ENCODE measurements at places on chromosomes 6 and 20.
A peak's percentile ranks its signal among the peaks of the same experiment; 100 is the strongest.

DNA sequence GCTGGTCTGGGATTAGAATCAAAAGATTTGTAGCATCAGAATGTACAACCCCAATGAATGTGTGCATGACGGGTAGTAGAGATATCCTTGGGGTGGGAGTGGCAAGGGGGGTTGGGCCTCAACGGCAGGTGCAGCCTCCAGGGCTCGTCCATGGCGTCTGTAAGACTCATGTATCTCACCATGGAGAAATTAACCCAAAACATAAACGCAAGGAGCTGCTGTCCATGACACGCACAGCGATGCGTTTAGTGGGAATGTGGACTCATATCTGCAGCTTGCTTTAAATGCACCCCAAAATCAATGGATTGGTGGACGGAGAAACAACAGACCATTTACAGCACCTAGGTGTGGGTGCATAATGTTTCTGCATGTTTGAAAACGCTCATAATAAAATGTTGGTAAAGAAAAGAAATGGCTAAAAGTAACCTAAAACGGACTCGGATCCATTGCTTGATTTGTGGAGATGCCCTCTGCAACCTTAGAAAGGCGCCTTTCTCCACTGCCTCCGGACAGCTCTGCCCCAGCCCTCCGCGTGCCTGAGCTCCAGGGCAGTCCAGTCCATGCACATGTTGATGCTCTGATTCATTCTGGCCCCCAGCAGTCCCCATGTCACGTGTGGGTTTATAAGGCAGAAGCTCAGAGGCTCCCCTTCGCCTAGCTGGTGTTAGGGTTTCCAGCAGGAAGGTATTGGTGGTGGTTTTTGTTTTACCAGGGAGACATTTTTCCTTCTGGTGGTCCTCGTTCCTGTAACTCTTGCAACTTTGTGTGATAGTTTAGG is 24.5 kb downstream of the PYGB start:
- no peak for DNase-seq

DNA sequence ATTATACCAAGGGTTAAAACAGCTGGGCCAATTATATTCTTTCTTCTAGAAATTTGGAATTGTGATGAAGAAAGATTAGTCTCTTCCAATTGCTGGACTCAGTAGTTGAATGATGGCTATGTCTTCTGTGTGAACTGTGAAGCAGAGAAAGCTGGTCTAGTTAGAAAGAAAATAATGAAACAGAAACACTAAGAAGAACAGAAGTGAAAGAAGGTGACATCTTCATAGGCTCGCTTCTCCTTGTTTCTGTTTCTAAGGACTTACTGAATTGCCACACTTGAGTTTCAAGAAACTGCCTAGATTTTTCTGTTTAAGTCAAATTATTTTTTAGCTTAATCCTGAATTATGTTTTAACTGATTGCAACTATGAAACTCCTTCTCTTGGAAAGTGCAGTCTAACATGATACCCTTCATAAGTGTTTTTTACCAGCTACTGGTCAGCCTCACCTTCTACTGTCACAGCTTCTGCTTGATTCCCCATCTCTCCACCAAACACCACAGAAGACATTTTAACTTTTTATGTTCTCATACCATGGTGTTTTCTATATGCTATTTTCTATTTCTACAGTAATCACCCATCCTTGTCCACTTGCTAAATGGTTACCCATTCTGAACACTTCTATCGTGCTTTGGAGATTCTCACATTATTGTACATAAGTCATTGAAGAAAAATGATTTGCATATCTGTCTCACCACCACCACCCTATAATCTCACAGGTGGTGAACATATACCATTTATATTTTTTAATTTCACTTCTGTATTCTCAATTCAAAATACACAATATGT is 268.8 kb downstream of the GRIK2 start:
- DNase-seq, result no peak

- no peak for DNase-seq
Measured at GRCh38 chr6:39804466-39805065, 12.4 kb downstream of the DAAM2 start.

GRCh38 chr6:815348-815738 is 122.4 kb upstream of the EXOC2 start:
- DNase-seq, result no peak

GRCh38 chr6:9936551-9936950 is 478.3 kb downstream of the TFAP2A start:
- no peak for DNase-seq

- peak; percentile 12 for DNase-seq
Measured at GRCh38 chr6:2038092-2038491, 207.3 kb downstream of the GMDS start.

DNA sequence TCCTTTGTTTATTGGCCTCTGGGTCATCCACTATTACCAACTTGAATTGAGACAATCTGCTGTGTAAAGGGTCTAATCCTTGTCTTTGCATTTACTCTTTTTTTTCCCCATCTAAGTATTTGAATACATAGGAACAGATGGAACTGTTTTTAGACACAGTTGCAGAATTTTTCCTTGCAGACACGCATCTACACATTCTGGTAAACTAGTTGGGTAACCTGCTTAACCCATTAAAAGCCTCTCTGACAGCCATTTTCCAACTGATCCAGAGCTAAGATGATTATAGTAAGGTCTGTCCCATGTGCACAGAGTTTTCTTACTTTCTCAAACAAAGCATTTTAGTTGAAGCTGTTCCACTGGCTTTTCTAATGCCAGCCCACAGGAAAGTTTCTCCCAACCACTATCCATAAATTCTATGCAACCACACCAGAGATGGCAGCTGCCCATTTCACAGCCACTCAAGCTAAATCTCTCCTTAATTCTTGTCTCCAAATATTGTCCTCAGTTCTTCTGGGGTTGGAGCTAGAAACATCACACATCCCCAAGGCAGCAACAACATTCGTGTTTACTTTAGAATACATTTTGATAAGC is 492.1 kb downstream of the MAFB start:
- no peak for DNase-seq

- DNase-seq, result peak; percentile 57
Measured at GRCh38 chr6:13487122-13488014, at the start of gene GFOD1. GFOD1 (minus strand) TSS chr6:13487600; CDS start chr6:13486890, 710 bp downstream.

DNA sequence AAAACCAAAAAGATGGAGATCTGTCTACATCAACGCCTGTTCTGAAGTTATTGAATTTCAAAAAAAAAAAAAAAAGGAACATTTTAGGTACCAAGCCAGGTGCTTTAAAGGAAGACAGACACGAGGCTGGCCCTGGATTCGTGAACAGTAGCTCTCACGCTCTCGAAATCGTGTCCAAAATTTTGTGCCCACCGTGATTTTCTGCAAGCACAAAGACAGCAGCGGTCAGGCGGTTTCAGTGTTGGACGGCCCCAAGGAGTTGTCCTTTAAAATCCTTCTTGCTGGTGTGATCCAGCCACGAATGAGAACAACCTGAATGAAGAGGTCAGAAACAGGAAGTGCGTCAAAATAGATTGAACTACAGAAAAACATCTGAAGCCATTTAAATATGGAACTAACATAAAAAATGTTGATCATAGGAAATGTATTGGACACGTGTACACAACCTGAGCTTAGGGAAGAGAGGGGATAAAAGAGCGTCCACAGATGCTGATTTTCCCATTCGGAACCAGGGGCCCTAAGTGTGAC is 78.2 kb downstream of the THBS2 start:
- DNase-seq, result no peak

DNA sequence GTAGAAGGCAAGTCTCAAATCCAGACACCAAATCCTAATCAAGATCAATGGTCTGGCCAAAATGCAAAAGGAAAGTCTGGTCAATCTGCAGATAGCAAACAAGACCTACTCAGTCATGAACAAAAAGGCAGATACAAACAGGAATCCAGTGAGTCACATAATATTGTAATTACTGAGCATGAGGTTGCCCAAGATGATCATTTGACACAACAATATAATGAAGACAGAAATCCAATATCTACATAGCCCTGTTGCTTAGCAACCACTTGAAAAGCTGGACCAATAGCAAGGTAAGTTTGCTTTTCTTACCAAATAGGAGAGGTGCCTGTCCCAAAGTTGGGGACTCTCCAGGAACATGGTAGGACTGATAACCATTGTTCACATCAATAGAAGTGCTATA is 2.0 kb downstream of the SEMG2 start:
- no peak for DNase-seq
